ENCODE measurements at places on chromosomes 5 and 9.

- H3K4me3 ChIP-seq = no peak overlapping the region
- peaks cover 50% of the 10 kb centered on the region for H3K4me1 ChIP-seq
- H3K27me3 ChIP-seq = no peaks in the 10 kb centered on the region
- no peak for DNase-seq
- no peak overlapping the region for H3K27ac ChIP-seq
- no peaks in the 10 kb centered on the region for H3K36me3 ChIP-seq
Measured at GRCh38 chr9:114413861-114414301, 26.1 kb upstream of the AKNA start.

GRCh38 chr9:72139226-72139625, 10.0 kb upstream of the GDA start:
- no peaks in the 10 kb centered on the region for H3K4me1 ChIP-seq
- H3K36me3 ChIP-seq = no peaks in the 10 kb centered on the region
- DNase-seq = no peak

DNA sequence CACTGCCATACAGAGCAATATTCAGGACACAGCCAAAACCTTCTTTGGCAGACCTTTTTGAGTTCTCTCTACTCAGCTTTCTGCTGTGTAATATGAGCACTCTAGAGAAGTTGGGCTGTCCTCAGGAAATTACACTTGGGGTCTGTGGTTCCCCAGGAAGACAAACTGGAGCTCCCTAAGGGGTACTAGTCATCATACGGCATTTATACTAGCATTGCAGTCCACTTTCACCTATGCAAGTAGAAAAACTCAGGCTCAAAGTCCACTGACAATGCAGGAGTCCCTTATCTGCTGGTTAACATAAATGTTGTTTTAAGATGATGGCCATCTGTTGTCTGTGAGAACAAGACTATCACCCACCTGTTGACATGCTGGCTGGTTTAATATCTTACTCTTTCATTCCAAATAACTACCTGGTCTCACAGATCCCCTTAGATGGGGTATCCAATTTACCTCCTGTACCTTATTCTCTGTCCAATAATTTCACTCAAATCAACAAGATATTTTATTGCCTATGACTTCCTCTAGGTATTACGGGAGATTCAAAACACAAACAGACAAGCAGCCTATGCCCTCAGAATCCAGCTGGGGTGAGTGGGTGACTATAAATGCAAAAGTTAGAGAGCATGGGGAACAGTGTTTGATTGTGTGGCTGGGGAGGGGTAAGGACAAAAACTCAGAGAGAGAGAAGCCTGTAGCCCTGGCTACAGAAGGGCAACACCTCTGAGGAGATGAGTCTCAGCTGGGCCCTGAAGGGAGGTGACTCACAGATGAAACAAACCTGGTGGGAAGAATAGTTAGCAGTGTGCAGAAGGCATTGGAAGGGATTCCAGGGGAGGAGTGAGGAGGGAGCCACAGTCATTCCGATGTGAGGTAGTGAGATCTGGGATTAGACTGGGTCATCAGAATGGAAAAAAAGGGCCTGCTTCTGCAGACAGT, 10.2 kb downstream of the DOCK8 start:
- H3K4me3 ChIP-seq = no peak overlapping the region
- no peaks in the 10 kb centered on the region for H3K27me3 ChIP-seq
- no peak for DNase-seq

GRCh38 chr5:139747583-139748504, 47.8 kb upstream of the PSD2 start:
- H3K36me3 ChIP-seq = no peaks in the 10 kb centered on the region
- peak; percentile 44 for DNase-seq
- H3K4me1 ChIP-seq = peaks cover 68% of the 10 kb centered on the region
- H3K27me3 ChIP-seq = peaks cover 47% of the 10 kb centered on the region
